ENCODE measurements at places on chromosomes 13 and 19.
A peak's percentile ranks its signal among the peaks of the same experiment; 100 is the strongest.

DNA sequence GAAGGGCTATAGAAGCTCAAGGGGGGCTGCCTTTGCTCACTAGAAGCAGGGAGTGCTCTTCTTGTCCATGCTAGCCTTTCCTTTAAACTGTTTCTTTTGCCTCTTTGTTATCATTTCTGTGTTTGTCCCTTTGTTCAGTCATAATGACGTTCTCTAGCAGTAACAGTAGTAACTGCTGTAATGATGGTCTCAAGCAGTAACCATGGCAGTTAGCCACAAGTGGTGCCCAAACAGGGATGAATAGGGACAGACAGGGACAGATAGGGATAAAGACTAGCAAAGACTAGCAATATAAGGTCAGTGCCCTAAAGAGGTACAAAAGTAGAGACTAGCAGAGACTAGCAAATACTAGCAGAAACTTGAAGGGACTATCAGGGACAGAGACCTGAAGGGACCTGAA, 869.0 kb upstream of the PRR20A start:
- DNase-seq, result no peak

DNA sequence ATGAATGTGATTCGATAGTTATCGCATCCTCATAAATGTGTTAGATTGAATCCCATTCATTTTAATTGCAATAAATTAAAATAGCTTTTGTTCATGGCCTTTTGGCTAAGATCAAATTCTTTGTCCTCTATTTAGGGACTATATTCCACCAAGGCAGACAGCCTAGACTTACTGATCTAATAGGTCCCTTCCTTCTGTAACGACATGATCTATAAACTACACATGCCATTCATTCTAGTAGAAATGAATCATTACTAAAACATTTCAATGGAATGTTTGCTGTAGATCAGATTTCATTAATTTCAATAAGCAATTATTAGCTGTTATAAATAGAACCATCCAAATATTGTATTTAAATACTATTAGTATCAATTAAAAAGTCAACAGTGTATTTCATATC, 526.6 kb upstream of the KLHL1 start:
- no peak for DNase-seq

DNA sequence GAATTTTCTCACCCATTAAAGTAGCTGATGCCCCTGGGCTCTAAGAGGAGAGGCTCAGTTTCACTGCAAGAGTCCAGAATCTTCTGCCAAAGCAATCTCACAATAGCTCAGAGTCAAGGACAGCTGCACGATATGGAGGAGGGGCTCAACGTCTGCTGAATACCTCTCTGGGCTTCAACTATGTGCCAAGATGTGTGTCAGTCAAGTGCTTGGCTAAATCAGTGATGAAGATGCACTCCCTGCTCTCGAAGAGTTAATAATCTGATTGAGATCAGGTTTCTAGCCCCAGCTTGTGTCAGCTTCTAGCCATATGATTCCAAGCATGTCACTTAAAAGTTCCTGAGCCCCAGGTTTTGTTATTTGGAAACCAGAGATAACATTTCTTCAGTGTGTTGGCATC, 46.8 kb downstream of the KLF12 start:
- DNase-seq, result no peak

- no peak for DNase-seq
Measured at GRCh38 chr19:14115756-14116155, 1.8 kb downstream of the PRKACA start.

- peak; percentile 66 for DNase-seq
Measured at GRCh38 chr13:57631596-57632275, at the start of gene PCDH17. Gene PCDH17, plus strand, starts transcription at chr13:57631744. Its CDS starts 803 bp downstream, at chr13:57632547.

DNA sequence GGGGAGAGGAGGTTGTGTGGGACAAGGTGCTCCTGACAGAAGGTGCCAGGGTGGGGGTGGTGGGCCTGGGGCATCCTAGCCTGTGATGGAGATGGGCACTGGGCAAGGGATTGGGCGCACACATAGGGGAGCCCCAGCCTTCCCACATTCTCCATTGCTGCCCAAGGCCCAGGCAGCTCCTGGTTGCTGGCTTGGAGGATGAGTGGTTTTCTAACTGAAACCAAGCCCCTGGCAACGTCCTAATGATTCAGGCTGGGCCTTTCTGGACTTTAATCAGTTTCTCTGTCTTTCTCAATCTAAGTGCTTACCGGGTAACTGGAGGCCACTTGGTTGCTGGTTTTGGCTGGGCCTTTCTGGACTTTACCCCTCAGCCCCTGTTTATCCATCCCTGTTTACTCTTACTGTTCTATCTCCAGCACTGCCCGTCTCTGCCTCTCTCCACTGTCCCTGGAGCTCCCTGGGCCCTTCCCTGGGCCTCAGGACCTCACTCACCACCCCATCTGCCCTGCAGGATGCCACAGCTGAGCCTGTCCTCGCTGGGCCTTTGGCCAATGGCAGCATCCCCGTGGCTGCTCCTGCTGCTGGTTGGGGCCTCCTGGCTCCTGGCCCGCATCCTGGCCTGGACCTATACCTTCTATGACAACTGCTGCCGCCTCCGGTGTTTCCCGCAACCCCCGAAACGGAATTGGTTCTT, 354 bp downstream of the CYP4F3 start:
- DNase-seq, result no peak

- no peak for DNase-seq
Measured at GRCh38 chr19:52734331-52734892, 432 bp downstream of the ZNF611 start.

GRCh38 chr19:19606021-19606420, 12.5 kb downstream of the PBX4 start:
- no peak for DNase-seq

GRCh38 chr13:97630725-97631124, 196.8 kb downstream of the RAP2A start:
- DNase-seq, result no peak

DNA sequence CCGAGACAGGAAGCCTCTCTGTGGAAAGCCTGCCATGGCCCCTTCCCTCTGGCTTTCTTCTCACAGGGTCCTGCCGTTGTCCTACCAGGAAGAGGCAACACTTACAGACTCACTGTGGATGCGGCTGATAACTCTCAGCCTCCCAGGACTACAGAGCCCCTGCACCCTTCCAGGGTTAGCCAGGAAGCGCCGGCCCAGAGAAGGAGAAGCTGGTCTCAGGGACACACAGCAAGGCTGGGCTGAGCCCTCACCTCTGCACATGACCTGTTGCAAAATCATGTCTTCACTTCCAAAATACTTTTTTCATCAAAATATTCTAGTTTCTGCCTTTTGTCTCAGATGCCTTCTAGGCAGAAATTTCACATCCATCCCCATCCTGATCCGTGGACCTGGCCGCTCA, 1.9 kb downstream of the CEACAM20 start:
- no peak for DNase-seq

- no peak for DNase-seq
Measured at GRCh38 chr13:77124423-77124822, 97.5 kb upstream of the FBXL3 start.

- DNase-seq, result no peak
Measured at GRCh38 chr13:30375265-30375835, 46.9 kb upstream of the UBE2L5 start.
